ENCODE measurements at places on chromosomes 4 and X.

GRCh38 chrX:39653691-39654090 lies 444.1 kb downstream of the BCOR start:
- no peak for DNase-seq

DNA sequence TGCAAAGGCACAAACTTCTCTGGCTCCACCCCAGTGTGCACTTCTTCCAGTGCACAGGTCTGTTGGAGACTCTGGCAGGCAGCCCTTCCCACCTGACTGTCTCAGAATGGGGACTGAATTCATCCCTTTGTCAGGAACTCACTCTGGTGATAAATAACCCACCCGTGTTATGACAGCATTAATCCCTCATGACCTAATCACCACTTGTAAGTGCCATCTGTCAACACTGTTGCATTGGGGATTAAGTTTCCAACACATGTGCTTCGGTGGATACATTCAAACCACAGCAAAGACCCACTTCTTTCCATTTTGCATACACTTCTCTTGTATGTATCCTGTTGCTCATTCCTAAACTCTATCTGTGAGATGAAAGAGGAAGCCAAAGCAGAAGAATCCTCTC lies 1002.9 kb upstream of the IGFBP7 start:
- DNase-seq: no peak

DNA sequence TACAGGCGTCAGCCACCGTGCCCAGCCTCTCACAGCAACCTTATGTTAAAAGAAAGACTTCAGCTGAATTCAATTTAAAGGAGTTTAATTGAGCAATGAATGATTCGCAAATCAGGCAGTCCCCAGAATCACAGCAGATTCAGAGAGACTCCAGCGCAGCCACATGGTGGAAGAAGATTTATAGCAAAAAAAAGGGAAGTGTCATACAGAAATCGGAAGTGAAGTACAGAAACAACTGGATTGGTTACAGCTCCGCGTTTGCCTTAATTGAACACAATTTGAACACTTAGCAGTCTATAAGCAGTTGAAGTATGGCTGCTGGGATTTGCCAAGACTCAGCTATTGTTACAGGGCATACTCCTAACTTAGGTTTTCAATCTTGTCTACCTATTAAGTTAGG lies 19.8 kb downstream of the CENPVL3 start:
- DNase-seq: no peak

DNA sequence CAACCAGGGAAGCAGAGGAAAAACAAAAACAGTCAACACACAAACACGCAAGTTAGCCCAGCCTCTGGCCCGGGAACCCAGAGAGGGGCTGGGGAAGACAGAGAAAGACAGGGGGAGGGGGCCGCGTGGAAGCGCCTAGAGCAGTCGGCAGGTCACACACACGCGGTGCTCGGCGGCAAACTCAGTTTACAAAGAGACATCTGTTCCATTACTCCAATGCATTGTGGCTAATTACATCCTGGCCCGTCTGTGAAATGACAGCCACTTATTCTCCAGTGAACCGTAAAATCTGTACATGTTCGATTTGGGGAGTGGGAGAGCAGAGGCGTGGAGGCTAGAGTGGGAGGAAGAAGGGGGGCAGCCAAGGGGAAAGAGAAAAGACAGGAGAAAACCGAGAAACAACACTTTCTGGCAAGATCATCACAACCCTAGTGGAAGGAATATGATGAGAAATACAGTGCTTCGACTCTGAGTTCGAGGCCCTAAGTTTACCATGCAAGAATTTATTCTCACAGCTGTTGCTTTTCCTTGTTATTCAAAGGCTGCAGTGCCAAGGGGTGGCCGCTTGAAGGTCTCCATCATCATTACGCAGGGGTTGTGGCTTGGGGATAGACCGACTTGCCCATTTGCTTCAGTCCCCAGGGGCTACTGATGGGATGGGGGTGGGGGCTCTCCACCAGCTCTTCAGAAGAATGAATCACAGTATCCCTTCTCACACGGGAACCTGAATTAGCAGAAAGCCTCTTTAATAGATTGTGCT lies 167.7 kb downstream of the MGST2 start:
- DNase-seq: no peak

GRCh38 chr4:142600952-142601351 lies 245.1 kb downstream of the INPP4B start:
- no peak for DNase-seq

DNA sequence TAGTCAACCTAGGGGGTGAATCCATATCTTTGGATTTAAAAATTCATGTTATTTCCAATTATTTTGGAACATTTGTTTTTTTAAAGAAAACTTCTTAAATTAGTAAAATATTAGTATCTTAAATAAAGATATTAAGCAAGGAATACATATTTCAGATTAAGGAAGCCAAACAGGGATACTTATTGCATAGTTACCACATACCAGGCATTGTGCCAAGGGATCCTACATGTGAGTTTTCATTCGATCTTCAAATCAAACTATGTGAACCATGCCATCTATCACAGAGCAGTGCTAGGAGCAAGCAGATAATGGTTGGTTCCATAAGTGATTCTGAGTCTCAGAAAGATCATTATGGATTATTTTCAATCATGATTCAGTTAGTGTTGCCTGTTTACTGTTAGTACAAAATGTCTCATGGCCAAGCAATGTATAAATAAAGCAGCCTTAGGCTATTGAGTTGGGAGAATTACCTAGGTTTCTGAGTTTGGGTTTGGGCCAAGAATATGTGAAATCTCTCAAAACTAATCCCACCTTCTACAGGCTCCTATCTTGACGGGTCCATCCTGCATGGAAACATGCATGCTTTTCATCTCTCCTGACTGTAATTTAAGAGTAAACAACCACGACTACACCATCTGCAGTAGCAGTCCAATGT lies 176.7 kb downstream of the NPFFR2 start:
- no peak for DNase-seq

GRCh38 chr4:78811034-78811433 lies 34.9 kb downstream of the BMP2K start:
- DNase-seq: no peak

GRCh38 chr4:152590179-152591031 lies 54.5 kb upstream of the FBXW7 start:
- DNase-seq: no peak

GRCh38 chr4:30724247-30724646 lies 4.1 kb downstream of the PCDH7 start:
- DNase-seq: no peak

DNA sequence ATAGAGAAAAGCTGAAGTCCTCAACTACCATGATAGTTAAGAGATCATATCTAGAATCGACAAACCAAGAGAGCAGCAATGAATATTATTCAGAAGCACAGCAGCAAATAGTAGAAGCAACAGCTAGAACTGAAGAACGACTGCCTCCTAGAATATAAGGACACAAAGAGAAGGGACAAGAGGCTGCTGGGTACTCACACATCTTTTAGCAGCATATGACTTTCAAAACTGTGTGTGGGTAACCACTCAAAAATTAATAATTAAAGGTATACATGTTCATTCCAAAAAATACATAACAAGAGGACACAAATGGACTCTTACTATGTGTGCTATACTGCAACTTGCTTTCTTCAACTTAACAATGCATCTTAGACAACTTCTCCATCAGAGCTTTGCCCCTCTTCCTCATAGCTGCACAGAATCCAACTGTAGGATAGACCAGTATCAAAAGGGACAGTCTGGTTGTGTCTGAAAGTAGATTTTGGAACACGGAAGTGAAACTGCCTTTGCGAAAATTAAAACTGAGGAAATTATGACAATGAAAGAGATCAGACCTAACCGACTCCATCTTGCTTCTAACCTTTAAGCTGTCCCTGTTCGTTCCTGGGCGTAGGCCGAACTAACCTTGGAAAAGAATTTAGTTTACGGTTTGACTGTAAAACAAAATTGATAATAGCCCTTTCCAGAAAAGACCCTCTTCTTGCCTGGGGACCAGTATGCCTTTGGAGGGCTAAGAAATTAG lies 125.7 kb downstream of the SH3KBP1 start:
- DNase-seq: no peak

DNA sequence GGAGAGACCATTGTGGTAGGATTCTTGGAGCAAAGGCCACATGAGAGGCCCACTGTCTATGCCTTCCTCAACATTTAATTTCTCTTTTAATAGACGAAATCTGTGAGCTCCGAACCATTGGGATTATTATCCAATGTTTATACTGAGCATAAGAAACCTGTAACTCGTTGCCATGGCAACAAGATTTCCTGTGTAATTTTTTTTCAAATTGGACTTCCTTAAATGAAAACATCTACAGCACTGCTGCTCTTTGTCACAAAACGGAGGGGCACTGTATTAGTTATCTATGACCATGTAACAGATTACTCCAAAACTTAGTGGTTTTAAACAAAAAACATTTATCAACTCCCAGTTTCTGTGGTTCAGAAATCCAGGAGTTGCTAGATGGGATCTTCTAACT lies 38.7 kb downstream of the PPP1R2C start:
- DNase-seq: no peak

DNA sequence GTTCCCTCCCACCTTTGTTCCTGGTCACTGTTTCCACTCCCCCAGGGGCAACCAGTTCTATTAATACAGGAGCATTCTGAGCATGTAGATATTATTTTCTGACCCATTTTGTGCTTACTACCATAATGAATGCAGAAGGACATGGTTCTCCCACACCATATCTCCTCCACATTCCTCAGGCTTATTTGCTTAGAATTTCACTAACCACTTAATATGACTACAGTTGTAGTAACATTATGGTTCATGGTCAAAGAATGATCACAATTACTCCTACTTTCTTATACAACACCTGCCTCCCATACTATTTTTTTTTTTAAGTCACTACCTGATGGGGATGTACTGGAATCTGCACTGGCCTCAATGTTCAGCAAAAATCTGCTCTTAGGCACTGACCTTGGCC lies 7.5 kb upstream of the FAM184B start:
- no peak for DNase-seq

DNA sequence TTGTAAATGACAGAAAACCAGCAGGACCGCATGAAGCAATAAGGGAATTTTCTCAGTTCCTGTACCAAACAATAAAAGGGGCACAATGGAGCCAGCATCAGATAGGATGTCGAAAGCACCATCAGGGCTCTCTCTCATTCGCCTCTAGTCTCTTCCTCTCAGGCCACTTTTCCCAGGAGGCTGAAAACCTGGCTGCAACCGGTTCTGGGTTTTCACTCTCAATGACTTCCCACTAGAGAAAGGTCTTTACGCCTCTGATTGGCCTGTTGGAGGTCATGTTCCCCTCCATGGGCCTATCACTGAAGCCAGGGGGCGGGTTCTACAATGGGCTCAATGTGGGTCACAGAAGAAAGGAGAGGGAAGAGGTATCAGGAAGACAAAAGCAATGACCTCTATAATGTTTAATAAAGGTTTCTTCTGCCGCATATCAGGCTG lies 29.3 kb downstream of the ZNF827 start:
- no peak for DNase-seq

DNA sequence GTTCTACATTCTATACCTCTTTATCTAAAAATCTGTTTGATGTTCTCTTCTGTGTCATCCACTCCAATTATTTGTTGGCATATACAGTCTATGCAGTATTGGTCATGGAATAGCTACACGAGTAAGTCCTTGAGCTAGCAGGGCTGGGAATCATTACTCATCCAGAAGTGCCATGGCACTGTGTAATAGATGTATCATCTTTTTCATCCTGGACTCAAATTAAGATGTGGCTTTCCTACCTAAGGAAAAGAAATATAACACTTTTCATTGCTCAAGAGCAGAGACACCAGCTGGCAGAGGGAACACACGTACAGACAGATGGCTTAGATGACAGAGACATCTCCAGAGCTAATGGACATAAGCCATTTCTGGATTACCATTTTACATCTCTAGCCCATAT lies 159.8 kb downstream of the FAM13A start:
- no peak for DNase-seq

GRCh38 chrX:132369617-132370326 lies 119.1 kb downstream of the MBNL3 start:
- DNase-seq: no peak

GRCh38 chr4:70737006-70737405 lies 15.2 kb downstream of the RUFY3 start:
- DNase-seq: no peak

DNA sequence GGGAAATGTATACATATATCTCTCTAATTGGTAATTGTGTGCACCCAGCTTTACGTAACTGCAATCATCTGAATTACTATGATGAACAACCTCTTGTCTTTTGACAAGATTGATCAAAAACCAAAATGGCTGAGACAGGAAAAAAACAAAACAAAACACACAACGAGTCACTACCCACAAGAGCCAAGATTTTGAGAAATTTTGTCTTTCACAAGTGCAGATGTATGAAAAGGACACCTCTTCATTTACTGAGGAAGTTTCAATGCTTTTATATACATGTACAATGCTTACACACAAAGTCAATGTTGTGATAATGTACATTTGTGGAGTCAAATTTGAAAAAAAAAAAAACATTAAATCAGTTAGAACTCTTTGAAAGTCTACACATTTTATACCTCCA lies 224.6 kb downstream of the SCFD2 start:
- no peak for DNase-seq

DNA sequence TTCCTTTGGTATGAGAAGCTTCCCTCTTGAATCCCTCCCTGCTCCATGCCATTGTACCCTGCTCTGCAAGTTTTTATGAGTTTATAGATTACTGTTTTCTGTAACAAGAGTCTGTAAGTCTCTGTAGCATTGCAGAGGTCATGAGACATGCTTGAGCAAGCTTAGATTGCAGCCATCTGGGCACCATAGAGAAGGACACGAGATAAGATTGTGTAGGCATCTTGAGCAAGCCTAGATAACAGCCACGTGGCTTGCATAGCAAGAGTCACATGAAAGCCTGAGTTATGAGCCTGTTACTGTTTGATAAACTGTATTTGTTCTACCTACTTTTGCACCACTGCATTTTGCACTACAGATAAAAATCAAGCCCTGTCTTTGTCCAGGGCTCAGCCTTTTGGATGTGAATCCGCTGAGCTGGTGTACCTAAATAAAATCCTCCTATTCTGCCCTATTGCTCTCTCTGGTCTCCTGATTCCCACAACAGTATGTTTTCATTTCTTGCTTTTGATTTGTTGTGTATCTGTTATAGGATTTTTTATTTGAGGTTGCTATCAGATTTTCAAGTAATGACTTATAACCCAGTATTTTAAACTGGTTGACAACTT lies 127.4 kb upstream of the ANKRD50 start:
- DNase-seq: no peak

DNA sequence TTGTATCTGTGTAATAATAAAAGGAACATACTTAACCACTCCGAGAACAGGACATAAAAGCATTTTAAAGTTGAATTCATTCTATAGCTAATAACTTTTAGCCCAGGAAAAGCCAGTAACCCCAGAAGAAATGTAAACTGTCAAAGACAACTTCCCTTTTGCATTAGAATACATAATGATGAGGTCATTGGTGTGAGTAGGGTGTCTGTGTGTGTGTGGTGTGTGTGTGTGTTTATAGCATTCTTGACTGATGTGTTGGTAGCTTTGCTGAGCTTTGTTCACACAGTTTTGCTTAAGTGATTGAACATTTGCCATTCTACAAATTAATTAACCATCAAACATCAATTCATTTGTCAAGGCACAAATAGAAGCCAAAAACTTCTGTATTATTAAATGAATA lies 559.6 kb downstream of the ARAP2 start:
- DNase-seq: no peak

- peak; percentile 16 for DNase-seq
These were observed 34.5 kb upstream of the FAM9C start for GRCh38 chrX:13078739-13079444.

- DNase-seq: no peak
These were observed 27.3 kb downstream of the ANXA3 start for GRCh38 chr4:78578674-78579425.
